Smooth muscle cell of the umbilical artery (primary cell): ENCODE measurements at places on chromosomes 3 and 15. TPM values are rescaled to one million over a fixed set of nuclear protein-coding genes. Genes with fewer than 3 reads are reported as not detected.

Gene PLXND1
- 97.4 and 163 TPM in 2 replicates for total RNA-seq

Gene B3GALNT1
- total RNA-seq = 10.4 and 14.0 TPM in 2 replicates

Gene ZKSCAN7
- total RNA-seq = 4.2 and 8.6 TPM in 2 replicates

Gene GOLGA8G
- under 0.01 TPM in 1 of 2 replicates, not detected in the other for total RNA-seq

Gene COL7A1
- total RNA-seq = 52.0 and 55.2 TPM in 2 replicates

Gene TMEM87A
- total RNA-seq = 58.4 and 71.6 TPM in 2 replicates

Gene AMIGO3
- total RNA-seq = 0.30 TPM in 1 of 2 replicates, not detected in the other

Gene CLDN18
- total RNA-seq = not detected in 2 replicates

Gene KCNMB3
- total RNA-seq = 1.3 and 1.5 TPM in 2 replicates

Gene ZPLD1
- 0.42 and 0.59 TPM in 2 replicates for total RNA-seq

Gene RHCG
- total RNA-seq = not detected in 2 replicates
